ENCODE measurements at places on chromosomes 3 and 15.

- no peak for DNase-seq
Observed at GRCh38 chr15:100134586-100134985, 207.2 kb downstream of the ADAMTS17 start.

DNA sequence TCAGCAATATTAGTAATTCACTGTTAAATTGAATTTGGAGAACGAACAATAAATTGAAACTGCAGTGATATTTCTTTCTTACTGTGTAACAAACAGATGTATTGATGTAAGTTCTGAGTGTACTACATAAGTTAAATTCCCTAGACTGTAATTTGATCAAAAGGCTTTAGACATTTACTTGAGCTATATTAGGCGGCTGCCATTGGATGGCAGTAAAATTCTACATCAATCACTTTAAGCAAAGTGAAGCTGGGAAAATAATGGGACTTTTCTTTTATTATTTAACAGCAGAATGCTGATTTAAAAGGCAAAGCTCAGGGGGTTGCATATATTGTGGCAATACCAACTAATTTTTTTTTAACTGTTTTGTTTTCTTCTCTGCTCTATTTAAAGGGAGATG lies 212.6 kb upstream of the PLSCR5 start:
- no peak for DNase-seq

DNA sequence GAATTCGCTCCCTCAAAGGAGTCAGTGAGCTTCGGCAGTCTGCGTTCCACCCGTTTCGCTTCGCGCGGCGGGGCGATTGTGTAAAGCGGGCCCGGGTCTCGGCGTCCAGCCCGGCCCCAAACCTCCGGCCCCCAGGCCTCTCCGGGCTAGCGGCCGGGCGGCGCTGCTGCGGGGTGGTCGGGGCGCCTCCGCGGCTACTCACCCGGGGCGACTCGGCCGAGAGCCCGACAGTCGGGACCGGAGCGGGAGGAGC lies 412 bp downstream of the CHDH start:
- DNase-seq: no peak

GRCh38 chr15:39855400-39855799 lies 64.7 kb downstream of the GPR176 start:
- no peak for DNase-seq

DNA sequence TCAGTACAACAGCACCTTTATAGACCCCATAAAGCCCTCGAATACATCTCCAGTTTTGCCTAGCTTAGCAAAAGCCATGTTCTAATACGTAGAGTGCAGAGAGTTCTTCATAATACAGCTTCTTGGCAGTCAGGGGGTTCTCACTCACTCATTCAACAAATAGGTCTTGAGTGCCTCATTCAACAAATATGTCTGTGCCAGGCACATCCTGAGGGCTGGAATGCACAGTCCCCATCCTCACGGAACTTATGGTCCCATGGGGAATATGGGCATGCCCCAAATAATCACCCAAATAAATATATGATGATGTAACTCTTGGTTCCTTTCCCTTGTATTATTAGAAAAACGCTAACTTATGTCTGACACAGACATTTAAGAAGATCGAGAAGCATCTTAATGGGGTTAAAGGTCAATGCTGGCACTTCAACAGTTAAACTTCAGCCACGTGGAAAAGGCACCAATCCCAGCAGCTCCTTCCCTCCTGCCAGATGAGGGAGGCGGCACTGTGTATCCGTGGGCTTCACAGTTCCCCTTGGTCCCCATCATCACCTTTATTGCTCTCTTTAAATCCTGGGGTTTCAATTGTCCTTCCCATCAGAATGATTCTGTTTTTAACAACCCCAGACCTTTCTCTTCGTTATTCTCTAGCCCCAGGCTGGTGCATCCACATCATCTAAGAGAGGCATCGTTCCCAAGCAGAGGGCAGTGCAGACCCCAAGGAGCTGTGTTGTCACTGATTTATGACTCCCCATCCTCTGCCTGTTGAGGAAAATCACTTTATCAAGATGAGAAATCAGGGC lies 18.9 kb upstream of the SEMA5B start:
- no peak for DNase-seq

- DNase-seq: no peak
Observed at GRCh38 chr3:181722766-181723425, 11.2 kb downstream of the SOX2 start.

DNA sequence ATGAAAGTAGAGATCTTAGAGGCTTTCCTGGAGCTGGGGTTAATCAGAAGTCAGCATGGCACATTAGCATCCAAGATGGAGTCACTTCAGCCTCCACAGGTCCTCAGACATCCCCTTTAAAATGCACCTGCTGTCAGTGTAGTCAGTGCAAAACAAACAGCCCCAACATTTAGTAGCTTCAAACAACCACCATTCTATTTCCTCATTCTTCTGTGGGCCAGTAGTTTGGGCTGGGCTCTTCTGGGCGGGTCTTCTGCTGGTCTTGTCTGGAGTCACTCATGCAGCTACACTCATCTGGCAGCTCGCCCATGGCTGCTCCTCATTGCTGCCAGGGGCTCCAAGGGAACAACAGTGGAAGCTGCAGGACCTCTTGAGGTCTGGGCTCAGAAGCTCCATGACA lies 99.9 kb downstream of the TLE3 start:
- no peak for DNase-seq

DNA sequence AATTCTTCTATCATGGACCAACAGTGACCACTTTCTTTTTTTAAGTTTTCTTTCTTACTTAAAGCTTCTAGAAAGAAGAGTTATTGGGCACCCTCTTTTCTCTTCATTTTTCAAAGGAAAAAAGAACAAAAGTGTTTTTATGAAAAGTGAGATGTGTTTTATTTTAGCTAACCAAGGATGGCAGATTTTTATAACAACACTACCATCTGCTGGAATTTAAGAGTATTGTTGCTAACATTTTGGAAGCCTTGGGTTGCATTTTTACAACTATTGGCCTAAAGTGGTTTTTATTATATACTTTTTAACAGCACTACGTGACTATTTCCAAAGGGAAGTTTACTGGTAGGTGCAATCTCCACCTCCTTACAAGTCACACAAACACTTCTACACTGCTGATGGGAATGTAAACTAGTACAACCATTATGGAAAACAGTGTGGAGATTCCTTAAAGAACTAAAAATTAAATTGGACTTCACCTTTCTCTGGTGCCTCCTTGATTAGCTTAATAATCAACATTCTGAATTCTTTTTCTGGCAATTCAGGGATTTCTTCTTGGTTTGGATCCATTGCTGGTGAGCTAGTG lies 237.7 kb upstream of the AGTR1 start:
- DNase-seq: no peak

DNA sequence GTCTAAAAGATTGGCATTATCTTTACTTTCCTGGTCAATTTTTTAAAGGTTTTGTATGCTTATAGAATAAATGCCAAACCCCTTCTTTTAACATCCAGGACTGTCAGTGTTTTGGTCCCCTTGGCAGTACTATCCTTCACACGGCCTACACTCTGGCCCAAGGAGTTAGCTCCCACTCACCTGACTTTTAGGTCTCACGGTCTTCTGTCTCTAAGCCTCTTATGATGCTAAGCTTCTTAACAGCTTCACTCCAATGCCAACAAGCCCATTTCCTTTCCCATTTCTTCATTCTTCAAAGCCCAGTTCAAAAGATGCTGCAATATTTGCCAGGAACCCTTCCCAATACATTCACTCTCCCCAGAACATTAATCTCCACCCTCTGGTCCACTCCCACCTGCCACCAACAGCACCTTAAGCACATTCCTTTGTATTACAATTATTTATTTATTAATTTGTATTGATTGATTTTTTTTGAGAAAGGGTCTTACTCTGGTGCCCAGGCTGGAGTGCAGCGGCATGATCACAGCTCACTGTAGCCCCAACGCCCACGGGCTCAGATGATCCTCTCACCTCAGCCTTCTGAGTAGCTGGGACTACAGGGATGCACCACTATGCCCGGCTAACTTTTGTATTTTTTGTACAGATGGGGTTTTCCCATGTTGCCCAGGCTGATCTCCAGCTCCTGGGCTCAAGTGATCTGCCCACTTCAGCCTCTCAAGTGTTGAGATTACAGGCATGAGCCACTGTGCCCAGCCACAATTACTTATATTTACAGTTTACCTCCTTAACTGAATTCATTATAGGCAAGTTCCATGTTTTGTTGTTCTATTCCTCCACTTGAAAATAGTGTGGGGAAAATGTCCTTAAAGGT lies 27.8 kb downstream of the IFT80 start:
- no peak for DNase-seq

DNA sequence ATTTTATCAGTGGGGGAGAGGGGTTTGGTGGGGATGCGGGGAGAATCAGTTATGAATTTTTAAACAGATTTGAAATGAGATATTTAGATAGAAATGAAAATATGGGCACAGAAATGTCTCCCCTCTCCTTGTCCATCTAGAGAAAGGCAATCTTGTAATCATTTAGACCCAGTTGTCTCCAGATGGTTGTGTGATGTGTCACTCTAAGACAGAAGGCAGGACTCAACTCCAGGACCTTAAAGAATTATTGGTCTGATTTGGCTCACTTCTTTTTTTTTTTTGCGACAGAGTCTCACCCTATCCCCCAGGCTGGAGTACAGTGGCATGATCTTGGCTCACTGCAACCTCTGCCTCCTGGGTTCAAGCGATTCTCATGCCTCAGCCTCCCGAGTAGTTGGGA lies 77.2 kb downstream of the EOMES start:
- no peak for DNase-seq

- DNase-seq: no peak
Observed at GRCh38 chr15:81002009-81002330, 1.2 kb downstream of the TLNRD1 start.

GRCh38 chr15:96670389-96670788 lies 339.9 kb downstream of the NR2F2 start:
- DNase-seq: no peak

DNA sequence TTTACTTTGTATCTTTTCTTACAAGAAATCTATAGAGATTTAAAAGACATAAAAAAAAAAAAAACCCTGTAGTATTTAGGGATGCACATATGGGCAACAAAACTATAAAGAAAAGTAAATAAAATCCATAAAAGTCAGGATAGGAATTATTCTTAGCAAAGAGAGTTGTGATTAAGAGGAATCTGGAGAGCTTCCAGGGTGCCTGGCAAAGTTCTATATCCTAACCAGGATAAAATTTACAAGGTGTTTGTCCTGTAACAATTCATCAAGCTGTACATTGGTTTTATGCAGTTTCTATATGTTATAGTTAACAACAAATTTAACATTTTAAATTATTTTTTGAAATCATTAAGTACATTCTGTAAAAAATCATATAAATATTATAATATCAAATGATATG lies 7.9 kb downstream of the SECISBP2L start:
- DNase-seq: no peak

DNA sequence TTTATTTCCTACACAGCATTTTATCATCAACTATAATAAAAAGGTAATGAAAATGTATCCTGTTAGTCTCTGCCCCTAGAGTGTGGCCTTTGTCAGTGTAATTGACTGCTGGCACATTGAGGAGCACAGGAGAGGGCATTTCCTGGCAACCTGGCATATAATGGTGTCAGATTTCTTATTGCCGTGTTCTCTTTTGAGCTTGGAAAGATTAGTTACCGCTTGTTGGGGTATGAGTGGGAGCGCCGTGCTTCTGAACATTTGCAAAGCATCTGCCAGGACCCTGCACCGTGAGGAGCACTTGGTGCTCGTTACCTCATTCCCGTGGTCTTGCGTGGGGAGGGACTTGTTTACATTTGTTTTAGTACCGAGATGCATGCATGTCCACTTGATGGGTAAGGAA lies 124.4 kb downstream of the PTPRG start:
- no peak for DNase-seq

DNA sequence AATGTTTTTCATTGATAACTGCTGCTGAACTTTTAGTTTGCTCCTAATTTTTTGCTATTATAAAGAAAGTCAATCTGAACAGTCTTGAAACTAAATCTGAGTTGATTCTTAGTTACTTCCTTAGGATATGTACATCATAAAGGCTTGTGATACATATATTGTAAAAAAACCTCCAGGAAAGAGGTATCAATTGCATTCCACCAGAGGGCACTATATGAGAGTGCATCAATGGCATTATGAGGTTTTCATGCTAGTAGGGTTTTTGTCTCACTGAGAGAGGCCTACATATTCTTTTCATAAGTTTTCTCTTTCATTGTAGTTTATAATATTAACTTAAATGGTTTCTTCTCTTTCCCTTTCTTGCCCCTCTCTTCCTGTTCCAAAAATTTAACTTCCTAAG lies 46.9 kb downstream of the PIK3R4 start:
- DNase-seq: no peak

Data from activated CD8-positive, alpha-beta memory T cell treated with anti-CD3 and anti-CD28 coated beads for 48 hours (primary cell).